ENCODE measurements at places on chromosomes 1 and 21.

DNA sequence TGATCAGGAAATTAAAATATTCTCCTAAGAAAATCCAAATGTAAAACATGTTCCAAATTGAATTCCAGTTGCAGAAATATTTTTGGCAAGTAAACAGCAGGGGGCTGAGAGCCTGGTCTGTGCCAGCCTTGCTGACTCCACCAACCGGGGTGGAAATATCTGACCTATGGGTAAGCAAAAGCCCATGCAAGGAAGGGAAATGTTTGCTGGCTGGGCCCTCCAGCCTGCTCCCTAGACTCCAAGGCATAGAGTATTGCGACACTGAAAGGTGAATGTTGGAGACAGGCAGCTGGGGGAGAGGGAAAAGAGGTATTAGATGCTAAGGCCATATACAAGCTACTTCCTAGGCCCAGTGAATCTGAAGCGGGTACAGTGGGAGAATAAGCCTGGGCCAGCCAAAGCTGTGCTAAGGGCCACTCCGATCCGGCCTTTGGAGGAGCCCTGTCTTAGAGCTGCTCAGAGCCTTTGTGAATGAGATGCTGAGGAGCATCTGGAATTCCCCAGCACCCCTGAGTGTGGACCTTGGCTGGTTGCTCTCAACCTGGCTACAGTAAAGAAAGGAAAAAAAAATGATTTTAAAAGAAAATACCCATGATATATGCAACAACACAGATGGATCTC is 24.9 kb upstream of the ATP1B1 start:
- no peak for DNase-seq

- DNase-seq: no peak
Observed at GRCh38 chr1:47432071-47433036, 5.5 kb upstream of the FOXD2 start.

DNA sequence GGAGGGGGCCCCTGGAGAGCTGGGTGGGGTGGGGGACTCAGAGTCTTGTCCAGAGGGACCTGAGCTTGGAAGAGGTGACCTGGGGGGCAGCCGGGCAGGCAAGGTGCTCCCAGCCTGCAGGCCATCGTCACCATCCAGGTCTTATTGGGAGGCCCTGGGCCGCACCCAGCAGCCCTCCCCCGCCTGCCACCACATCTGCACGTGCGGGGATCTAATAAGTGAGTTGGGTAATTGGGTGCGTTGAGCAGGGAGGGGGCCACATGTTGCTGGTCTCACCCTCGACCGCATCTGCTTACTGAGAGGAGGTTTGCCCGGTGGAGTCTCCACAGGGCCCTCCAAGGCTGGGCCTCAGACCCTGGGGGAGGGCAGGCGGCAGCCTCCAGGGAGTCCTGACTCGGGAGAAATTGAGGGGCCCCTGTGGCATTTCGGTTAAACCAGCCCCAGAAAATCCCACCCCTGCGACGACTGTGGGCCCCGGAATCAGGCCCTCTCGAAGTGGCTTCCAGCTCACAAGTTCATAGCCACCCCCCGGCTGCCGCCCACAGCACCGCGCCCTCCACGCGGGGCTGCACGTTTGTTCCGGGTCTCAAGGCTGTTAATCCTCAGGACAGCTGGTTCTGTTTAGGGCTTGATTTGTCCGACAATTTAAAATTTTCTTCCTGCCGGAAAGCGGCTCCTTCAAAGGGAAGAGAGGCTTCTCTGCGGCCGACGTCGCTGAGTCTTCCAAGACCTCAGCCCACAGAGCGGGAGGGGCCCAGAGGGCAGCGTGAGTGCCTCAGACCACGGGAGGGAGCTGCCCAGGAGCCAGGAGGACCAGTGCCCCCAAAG is 14.7 kb upstream of the COL6A2 start:
- DNase-seq: no peak

DNA sequence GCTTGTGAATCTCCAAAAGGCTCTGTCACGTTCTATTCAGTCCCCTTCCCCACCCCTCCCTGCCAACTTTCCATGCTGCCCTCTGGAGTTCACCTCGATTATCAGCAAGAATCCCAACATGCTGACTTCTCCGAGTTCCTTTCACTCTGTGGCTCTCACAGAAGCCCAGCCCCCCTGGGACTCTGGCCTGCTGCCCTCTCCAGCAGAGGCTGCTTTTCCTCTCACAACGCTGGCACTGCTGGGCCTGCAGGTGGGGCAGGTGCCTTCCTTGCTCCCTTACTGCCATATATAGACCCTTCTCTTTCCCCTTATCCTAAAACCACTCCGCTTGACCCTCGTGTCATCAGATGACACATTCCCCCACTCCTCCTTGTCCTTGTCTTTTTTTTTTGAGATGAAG is 10.2 kb upstream of the RNF186 start:
- no peak for DNase-seq

- no peak for DNase-seq
Observed at GRCh38 chr1:43619996-43620920, 29.7 kb upstream of the KDM4A start.

DNA sequence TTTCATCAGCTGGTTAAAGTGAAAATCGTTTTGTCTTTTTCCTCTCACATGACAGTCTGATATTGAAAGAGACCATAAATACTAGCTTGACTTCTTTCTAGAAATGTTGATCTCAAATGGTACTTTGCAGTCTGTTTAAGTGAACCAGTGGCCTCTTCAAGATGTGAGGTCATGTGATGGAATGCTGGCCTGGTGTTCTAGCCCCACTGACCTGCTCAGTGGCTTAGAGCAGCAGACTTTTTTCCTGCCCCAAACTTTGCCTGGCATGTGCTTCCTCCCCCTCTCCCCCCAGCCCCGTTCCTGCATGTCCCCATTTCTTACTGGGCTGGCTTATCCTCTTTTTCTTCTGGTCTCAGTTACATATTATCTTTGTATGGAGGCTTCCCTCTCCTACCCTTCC is 34.3 kb downstream of the ZYG11A start:
- no peak for DNase-seq

DNA sequence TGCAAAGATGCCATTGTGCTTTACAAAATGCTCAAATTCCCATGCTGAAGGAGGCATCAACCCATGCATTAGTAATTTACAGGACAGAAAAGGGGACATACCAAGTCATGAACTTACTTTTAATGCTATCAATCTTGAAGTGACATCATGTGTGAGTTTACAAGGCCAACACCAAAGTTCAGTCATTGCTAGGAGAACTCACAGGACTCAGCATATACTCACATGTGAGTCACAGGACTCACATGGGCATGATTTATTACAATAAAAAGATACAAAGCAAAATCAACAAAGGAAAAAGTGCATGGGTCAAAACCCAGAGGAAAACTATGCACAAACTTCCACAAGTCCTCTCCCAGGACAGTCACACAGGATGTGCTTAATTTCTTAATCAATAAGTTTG is 1656.0 kb downstream of the MRPL39 start:
- no peak for DNase-seq

- peak; percentile 11 for DNase-seq
Observed at GRCh38 chr1:167819849-167820683, 93.9 kb downstream of the ADCY10 start.

- DNase-seq: no peak
Observed at GRCh38 chr1:230342019-230342418, 84.1 kb downstream of the PGBD5 start.

GRCh38 chr1:94831641-94832040 is 11.5 kb downstream of the SLC44A3 start:
- DNase-seq: no peak

DNA sequence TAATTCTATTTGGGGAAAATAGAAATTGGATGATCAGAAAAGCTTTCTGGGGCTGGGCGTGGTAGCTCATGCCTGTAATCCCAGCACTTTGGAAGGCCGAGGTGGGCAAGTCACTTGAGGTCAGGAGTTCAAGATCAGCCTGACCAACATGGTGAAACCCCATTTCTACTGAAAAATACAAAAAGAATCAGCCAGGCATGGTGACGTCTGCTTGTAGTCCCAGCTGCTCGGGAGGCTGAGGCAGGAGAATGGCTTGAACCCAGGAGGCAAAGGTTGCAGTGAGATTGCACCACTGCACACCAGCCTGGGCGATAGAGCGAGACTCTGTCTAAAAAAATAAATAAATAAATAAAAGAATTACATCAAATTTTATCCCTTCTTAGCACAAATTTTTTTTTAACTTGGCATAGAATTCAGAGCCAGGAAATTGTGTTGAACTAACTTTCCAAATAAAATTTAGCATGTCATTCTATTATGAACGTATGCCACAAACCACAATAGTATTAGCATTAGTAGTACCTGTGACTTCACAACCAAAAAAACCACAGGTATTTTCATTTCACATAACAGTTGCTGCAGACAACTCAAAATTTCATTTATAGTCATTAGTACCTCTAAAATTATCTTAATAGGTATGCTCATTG is 4.5 kb upstream of the ANKRD13C start:
- DNase-seq: no peak

GRCh38 chr1:40754201-40754600 is 29.4 kb upstream of the KCNQ4 start:
- DNase-seq: no peak

- peak; percentile 14 for DNase-seq
Observed at GRCh38 chr21:36104317-36105300, 30.3 kb upstream of the CBR3 start.

DNA sequence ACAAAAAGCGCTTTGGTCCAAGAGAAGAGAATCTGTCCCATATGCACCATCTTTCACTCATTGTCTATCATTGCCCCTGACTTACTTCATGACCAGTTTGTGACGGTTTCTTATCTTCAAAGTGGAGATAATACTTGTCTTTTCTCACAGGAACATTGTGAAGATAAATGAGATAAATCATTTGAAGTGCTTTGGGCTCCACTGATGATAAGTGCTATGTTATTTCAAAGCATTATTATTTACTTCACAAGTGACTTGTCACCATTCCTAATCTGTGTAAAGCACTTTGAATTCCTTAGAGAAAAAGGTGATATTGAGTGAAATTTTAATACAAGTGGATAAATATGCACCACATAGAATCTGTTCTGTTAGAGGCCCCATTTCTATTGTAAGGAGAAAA is 731.6 kb upstream of the PTBP2 start:
- DNase-seq: no peak

DNA sequence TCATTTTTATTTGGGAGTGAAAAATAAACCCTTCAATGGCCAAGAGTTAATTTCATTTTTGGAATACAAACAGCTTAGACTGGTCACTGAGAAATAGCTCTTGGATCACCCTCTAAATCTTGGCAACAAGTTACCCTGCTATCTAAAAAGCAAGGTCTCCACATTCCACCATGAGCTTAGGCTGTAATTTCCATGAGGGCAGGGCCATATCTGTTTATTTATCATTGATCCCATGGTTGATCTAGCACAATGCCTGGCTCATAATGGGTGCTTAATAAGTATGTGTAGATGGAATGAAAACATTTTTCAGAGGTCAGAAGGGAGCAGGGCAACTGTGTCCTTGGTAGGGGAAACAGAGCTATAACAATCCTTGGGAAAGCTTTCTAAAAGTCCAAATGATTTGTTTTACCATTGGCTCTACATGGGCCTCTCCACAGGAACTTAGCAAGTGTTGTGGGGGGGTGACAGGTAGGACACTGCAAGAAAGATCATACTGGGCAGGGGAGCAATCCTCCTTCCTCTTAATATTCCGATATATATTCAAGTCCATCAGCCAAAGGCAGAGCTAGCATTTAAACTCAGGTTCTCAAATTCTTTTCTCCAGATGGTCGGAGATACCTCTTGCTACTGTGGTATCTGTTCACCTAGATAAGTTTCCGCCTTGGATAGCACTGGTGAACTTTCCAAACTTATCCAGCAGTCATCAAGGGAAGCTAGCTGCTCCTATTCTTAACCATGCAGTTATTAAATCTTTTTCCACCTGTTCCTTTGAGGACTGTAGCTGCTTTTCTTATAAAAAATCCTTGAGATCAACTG is 53.1 kb upstream of the PTCH2 start:
- DNase-seq: no peak

DNA sequence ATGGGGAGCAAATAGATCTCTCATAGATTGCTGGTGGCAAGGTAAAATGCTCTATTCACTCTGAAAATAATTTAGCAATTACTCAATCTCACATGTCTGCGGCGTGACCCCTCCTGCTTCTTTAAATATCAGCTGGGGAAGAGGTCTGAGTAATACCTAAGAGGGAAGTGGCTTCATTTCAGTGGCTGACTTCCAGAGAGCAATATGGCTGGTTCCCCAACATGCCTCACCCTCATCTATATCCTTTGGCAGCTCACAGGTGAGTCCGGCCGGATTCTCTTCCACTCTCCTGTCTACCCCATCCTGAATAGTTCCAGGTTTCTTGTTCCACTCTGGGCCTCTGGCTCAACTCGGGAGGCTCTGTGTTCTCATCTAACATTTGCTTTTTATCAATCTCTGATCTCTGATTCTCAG is at the start of gene SLAMF7:
Gene SLAMF7 (plus strand): TSS at position 150 of the 414 bp plus-strand sequence. CDS start 55 bp downstream, at position 205.
- DNase-seq: no peak

GRCh38 chr21:14353726-14354125 is 29.2 kb downstream of the HSPA13 start:
- no peak for DNase-seq

DNA sequence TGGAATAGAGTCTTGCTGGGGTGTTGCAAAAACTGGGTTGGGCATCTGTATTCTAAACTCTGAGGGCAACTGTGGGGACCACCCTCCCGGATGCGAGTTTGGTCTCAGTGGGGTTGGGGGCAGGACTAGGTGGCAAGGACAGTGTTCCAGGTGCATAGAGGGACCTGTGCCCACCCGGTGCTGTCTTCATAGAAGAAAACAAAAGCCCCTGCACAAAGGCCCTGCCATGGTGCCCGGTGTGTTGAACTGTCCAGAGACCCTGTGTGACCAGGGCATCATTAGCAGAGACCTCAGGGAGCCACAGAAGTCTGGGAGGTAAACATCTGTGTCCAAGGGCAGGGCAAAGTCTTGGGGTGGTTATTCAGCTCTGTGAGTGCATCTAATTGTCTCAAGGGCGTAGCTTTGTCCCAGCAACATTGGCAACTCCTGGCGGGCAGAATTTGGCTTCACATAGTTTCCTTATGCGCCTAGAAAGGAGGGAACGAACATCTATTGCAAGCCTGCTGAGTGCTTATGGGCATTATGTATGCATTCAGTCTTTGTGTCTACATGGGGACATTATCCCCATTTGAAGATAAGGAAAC is 72.2 kb upstream of the IFFO2 start:
- no peak for DNase-seq

GRCh38 chr1:65177457-65177856 is 29.5 kb downstream of the AK4 start:
- no peak for DNase-seq

- DNase-seq: no peak
Observed at GRCh38 chr1:200154069-200154767, 126.7 kb downstream of the NR5A2 start.

DNA sequence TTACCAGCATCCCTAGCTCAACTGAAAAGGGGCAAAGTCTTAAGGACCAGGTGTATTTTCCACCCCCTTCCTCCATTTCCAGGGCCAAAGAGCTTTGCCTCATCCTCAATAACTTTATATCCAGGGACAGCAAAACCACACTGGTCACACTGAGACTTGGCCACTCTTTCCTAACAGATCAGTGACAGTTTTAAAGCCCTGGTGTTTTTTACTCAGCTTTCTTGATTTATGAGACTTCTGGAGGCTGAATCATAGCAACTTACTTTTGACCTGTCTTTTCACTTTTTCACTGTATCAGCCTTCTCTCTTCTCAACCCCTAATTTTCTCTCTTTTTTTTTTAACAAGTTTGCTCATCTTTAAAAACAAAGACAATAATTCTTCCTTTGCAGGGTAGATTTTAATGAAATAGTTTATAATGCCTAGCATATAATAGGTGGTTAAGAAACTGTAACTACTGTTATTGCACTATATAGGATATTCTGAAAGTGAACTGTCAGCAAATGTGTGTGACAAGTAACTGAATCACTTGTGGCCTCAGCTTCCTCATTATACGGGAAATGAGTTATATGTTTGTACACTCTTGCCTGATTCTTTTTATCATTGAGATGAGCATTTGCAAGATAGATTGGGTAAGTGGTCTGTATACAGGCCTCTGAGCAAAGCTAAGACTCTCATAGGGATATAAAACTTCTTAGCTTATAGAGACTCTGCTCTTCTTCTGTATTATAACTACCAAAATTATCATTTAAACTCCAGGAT is 19.7 kb upstream of the DYNLT5 start:
- DNase-seq: no peak
